Aortic smooth muscle cell (primary cell): ENCODE measurements at places on chromosomes 7 and 10. TPM values are rescaled to one million over a fixed set of nuclear protein-coding genes. Genes with fewer than 3 reads are reported as not detected.

Gene DYDC1
- total RNA-seq: not detected in 2 replicates

Gene COBL
- total RNA-seq: not detected in 2 replicates

Gene ATP6V1F
- total RNA-seq: 83.3 and 92.7 TPM in 2 replicates

Gene SEM1
- 176 and 269 TPM in 2 replicates for total RNA-seq

Gene SEPTIN7
- 215 and 418 TPM in 2 replicates for total RNA-seq

Gene H2BK1
- total RNA-seq: not detected in 2 replicates

Gene JMJD1C
- 47.7 and 64.7 TPM in 2 replicates for total RNA-seq

Gene PTF1A
- not detected in 2 replicates for total RNA-seq

Gene C10orf71
- not detected in 2 replicates for total RNA-seq

Gene ZP3
- 0.92 and 0.99 TPM in 2 replicates for total RNA-seq

Gene ERVW-1
- total RNA-seq: not detected in 2 replicates

Gene CYP51A1
- total RNA-seq: 149 and 161 TPM in 2 replicates

Gene ZNF853
- total RNA-seq: 0.06 and 0.13 TPM in 2 replicates

Gene TACR2
- total RNA-seq: 0.19 and 0.40 TPM in 2 replicates

Gene PRKCQ
- total RNA-seq: not detected in 2 replicates

Gene PLAC9
- total RNA-seq: 69.5 and 73.6 TPM in 2 replicates

Gene SHOC2
- 48.6 and 49.0 TPM in 2 replicates for total RNA-seq

Gene OR6B1
- total RNA-seq: not detected in 2 replicates

Gene PIP4K2A
- 45.6 and 59.2 TPM in 2 replicates for total RNA-seq

Gene ACTL6B
- total RNA-seq: not detected in 2 replicates

Gene GIMAP7
- total RNA-seq: 0.44 and 1.8 TPM in 2 replicates

Gene ZNF37A
- total RNA-seq: 9.9 and 10.7 TPM in 2 replicates

Gene CC2D2B
- total RNA-seq: 0.06 and 0.13 TPM in 2 replicates
